ENCODE measurements at places on chromosomes 1 and 21.

- DNase-seq = no peak
These were observed 184.5 kb upstream of the KAZN start for GRCh38 chr1:14413819-14414490.

DNA sequence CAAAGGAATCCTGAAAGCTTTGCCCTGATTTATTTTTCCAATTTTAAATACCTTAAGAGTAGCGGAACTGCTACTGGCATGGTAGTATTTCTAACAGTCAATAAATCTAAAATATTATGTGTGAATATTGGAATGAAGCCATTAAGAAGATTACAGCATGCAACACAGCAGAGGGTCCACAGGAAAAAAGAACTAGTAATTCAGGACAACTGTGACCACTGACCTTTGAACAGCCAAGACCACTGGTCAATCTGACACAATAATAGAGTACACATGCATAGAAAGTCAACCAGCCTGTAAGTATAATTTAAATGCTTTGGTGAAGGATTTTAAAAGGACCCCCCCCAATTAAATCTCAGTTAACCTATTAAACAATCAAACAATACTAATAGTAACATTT lies 171.0 kb downstream of the DENND1B start:
- no peak for DNase-seq

- no peak for DNase-seq
These were observed 30.5 kb upstream of the NTNG1 start for GRCh38 chr1:107110326-107110725.

DNA sequence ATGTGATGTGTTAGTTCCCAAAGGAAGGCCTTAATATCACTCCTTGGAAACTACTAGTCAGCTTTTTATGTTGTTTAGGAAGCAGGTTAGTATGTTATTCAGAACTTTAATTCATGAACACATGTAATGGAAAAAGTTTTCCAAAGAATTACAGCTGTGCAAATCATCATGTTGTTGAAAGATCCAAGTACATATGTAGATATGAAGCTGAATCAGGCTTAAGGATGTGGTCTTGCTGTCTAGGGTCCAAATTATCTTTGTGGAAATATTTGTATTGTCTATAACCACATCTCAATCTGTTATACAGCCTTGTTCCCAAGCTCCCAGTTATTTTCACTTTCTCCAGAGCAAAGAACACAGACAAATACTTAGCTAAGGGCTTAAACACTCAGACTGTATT lies 231.6 kb downstream of the TPR start:
- DNase-seq = no peak

DNA sequence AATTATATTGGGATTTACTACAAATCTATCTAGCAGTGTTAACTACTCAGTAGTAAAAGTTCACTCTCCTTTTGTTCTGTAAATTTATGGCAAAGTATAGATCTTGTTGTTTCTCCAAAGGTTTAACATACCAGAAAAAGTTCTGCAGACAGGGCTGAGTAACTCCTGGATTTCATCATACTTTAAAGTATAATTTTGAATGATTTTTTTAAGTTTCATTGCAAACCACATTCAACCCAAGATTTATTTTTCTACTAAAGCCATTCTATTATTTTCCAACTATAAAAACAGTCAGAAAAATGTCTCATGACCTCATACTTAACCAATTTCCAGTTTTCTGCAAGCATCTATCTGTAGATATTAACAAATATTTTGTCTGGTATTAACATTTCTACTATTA lies 585.8 kb upstream of the ZRANB2 start:
- DNase-seq = no peak

- no peak for DNase-seq
These were observed 72.6 kb downstream of the DTL start for GRCh38 chr1:212108187-212108586.

- DNase-seq = no peak
These were observed 16.7 kb downstream of the COLGALT2 start for GRCh38 chr1:184020855-184021254.

DNA sequence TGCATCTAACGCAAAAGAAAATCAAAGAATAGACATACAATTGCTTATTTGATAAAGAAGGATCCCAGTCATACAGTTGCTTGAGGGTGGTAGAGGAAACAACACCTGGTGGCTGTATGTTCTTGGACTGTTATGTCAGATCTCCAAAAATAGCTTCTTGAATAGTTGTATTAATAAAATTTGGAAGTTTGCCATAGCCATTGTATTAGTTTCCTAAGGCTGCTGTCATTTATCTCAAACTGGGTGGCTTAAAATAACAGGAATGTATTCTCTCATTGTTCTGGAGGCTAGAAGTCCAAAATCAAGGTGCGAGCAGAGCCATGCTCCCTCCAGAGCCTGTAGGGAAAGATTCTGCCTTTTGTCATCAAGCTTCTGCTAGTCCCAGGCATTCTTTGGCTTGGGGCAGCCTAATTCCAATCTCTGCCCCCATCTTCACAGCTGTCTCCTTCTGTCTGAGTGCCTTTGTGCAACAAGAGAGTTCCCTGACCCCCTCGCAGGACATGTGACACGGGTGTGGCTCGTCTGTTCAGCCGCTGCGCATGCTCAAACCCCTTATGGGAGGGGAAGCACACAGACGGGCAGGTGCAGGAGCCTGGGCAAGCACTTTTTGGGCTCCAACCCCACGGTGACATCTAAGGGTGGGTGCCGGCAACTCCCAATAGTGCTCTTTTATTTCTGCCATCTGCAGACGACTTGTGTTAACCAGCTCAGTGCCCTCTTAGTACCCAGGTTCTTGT lies 21.7 kb upstream of the GRIK1 start:
- DNase-seq = no peak

- DNase-seq = no peak
These were observed 38.6 kb upstream of the RBM15 start for GRCh38 chr1:110300412-110301085.

- no peak for DNase-seq
These were observed 183.6 kb downstream of the NR5A2 start for GRCh38 chr1:200211157-200211556.

- DNase-seq = no peak
These were observed 9.5 kb downstream of the IL6R start for GRCh38 chr1:154414606-154415005.

- DNase-seq = no peak
These were observed 17.7 kb downstream of the TCP10L start for GRCh38 chr21:32567626-32568025.

DNA sequence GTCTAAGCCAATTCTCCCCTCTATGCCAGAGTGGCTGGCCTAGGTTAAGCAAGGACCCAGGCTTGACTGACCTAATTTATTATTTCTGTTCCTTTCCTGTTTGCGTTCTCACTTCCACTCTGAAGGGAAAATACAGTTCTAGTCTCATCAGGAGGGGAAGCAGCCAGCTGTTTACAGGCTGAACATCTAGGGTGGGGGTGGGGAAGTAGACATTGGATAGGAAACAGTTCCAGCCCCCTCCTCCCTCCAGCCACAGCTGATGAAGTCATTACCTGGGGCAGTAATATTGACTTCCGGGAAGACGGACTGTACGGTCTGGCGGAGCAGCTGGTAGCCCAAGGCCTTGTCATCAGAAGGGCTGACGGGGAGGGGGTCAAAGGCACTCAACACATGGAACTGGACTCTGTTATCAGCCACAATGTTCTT lies 17.6 kb downstream of the PM20D1 start:
- DNase-seq = no peak

- DNase-seq = no peak
These were observed 11.7 kb downstream of the PDIK1L start for GRCh38 chr1:26122988-26123973.

DNA sequence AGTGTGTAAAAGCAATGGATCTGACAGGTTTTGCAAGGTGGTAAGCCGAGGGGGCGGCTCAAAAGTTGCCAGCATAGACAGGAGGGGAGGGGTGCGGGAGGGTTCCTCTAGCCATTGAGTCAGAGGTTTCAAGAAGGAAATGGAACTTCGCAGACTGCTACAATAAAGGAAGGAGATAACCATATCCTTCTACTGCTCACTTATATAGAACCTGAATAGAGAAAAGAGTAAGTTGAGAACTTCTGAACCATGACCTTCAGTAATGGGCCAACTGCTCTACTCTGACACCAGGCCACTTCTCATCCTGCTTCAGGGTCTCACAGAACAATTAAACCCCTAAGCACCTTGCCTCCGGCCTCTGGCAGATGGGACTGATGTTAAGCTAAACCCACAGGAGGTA lies 26.3 kb upstream of the BCAR3 start:
- DNase-seq = peak; percentile 27

DNA sequence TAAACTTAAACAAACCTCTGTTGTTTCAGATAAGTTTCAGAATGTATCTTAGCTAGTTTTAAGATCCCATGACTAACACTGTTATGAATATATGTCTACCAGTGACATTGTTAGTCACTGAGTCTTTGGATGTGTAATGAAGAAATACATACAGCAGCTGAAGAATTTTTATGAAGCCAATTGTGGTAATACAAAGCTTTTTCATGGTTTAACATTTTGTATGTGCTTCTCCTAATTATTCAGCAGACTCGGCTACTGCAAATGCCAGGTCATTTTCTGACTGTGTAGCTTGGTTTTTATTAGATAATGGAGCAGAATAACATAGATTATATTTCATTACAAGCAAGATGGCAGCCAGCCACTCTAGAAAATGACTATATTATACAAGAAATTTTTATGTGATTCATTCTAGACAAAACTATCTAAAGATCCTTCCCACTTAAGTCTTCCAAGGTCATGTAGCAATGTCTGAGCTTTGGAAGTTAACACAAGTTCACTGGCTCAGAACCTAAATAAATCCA lies 147.8 kb downstream of the TNFSF18 start:
- DNase-seq = no peak

DNA sequence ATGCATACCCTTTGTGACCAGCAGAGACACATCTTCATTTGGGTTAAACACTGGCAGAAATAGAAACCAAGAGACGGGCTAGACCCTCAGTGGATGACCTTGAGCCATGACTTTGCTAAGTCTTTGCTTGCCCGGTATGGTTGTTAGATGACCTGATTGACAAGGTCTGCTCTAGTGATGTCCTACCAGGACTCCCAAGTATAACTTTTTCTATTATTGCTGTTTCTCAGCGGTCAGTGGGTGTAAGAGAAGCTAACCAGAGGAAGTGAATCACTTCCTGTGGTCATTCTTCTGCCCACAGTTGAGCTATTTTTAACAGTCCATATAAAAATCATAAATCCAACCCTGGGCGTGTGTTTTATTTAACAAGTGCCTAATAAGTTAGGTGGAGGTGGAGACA lies 126.2 kb upstream of the ETS2 start:
- DNase-seq = no peak

DNA sequence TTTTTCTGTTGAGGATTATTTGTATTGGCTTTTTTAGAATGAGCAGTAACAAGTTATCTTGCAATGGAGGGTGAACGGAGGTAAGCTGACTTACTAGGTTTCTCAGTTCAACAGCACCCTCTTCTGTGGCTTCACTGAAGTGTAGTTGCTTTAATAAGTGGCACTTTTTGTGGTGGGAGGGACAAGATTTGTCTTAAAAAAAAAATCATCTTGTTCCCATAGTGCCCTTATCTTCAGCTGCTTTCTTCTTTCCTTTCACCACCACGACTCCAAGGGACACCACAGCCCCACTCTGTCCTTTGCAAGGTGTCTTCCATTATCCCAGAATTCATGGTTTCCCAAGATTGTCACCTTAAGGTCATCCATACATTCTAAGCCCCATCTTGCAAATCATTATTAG lies 92.9 kb downstream of the PIGK start:
- DNase-seq = no peak

DNA sequence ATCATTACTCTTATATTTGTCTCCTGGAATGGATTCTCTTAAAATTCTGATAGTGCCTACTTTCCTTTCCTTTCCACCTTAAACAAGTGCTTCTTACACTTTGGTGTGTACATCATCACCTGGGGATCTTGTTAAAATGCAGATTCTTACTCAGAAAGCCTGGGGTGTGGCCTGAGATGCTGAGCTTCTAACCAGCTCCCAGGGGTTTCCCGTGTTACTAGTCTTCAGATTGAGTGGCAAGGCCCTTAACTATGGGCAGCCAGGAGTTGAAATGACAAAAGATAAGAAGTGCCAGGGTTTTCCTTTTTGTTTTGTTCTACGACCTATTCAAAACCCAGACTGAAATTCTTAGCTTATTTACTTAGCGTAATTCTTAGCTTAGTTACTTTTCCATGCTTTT lies 159.2 kb downstream of the HFM1 start:
- no peak for DNase-seq

DNA sequence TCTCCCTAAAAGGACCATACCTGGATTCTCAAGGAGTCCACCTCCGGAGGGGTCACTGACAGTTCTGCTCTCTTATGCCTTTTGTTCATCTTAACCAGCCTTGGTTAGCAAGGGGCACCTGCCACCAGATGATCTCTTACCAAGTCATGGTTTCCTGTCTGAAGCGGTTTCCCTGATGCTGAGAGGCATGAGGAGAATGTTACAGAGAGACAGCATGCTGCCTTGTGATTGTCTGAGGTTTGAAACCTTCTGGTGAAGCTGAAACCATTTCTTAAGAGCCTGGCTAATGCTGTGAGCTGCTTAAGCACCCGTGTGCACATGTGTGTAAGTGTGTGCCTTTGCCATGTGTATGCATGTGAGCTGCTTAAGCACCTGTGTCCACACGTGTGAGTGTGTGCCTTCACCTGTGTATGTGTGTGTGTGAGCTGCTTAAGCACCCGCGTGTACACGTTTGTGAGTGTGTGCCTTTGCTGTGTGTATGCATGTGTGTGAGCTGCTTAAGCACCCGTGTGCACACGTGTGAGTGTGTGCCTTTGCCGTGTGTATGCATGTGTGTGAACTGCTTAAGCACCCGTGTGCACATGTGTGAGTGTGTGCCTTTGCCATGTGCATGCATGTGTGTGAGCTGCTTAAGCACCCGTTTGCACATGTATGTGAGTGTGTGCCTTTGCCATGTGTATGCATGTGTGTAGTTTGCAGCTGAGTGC lies 136.4 kb upstream of the COL6A1 start:
- DNase-seq = no peak

- no peak for DNase-seq
These were observed 17.0 kb downstream of the MX2 start for GRCh38 chr21:41378849-41379248.

DNA sequence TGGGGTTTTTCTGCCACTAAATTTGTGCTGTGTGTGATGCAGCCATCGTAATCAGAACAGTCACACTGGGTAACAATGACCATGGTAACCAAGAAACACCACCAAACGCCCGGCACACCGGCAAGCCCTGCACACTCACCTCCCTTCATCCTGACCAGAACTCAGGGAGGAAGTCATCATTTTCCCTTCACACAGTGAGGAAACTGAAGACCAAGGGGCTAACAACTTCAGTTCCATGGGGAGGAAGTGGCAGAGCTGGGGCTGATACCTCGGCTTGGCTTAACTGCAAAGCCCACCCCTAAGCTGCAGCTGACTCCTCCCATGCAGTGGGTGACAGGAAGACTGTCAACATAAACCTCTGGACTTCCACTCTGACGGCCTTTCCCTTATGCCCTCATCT lies 69.3 kb upstream of the BCAR3 start:
- DNase-seq = no peak

DNA sequence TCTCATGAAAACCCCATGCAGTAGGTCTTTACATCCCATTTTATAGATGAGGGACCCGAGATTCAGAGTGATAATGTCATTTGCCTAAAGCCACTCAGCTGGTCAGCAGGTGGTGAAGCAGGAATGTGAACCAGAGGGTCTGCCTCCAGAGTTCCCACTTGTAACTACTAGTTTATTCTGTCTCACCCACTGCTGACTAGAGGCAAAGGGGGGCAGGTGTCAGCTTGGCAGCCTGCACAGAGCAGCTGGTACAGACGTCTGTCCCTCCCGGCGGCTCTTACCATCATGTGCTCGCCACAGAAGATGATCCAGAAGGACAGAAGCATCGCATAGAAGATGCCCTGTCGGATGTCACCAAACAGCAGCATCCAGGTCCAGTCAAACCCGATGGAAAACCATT lies 82.4 kb downstream of the WLS start:
- no peak for DNase-seq

Measured in activated CD4-positive, alpha-beta T cell treated with anti-CD3 and anti-CD28 coated beads for 24 hours (primary cell).